ENCODE measurements at places on chromosomes 6 and 20. TPM values are rescaled to one million over a fixed set of nuclear protein-coding genes. Genes with fewer than 3 reads are reported as not detected.

The PTCRA gene
- not detected for total RNA-seq

- H3K27ac ChIP-seq, result no peak overlapping the region
- H3K4me3 ChIP-seq, result no peak overlapping the region
- no peak for DNase-seq
Measured at GRCh38 chr6:1839361-1839760, 229.6 kb downstream of the FOXC1 start.

The TBX18 gene
- not detected for total RNA-seq

DNA sequence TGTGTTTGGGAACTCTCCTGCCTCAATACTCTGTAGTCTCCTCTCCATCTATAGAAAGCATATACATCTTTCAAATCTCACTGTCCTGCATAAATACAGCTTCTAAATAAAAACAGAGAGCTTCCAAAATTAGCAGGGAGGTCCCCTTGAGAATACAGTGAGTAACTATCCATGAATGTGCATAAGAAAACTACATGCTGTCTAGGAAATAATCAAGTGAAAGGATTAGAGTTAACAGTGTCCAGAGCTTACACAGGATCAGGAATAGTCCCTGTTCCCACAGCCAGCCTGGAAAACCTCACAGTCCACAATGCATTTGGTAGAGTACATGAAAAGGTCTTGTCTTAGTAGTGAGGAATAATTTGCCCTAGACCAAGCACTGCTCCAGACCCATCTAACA, 123.0 kb upstream of the POU3F2 start:
- peaks cover 26% of the 10 kb centered on the region for H3K4me1 ChIP-seq
- no peaks in the 10 kb centered on the region for H3K27me3 ChIP-seq
- no peak for DNase-seq
- peaks cover 3% of the 10 kb centered on the region for H3K36me3 ChIP-seq

DNA sequence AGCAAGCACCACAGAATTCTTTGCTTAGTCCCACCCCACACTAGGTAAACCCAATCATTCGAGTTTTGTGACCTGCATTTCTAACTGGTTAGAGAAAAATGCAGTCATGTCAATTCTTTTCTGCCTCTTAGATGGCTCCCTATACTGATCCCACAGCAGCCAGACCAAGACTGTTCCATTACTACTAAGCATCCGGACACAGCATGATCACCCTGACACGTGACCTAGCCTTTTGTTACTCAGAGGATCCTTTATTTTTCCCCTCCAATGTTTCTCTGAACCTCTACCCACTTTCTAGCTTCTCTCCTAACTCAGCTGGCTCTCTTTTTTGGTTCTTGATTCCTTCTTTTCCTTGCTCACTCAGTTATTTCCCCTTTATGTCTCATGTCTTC, 87.9 kb downstream of the PDE10A start:
- no peaks in the 10 kb centered on the region for H3K27me3 ChIP-seq
- H3K4me3 ChIP-seq, result no peak overlapping the region
- peaks cover 3% of the 10 kb centered on the region for H3K4me1 ChIP-seq
- H3K27ac ChIP-seq, result no peak overlapping the region

The SIRPD gene
- total RNA-seq, result not detected

The GUCA1A gene
- 10.9 TPM for total RNA-seq

GRCh38 chr6:33683576-33684427, 27.7 kb downstream of the UQCC2 start:
- H3K4me3 ChIP-seq, result no peak overlapping the region
- H3K36me3 ChIP-seq, result peaks cover 55% of the 10 kb centered on the region
- H3K4me1 ChIP-seq, result no peaks in the 10 kb centered on the region
- H3K27me3 ChIP-seq, result no peaks in the 10 kb centered on the region
- H3K27ac ChIP-seq, result no peak overlapping the region

The R3HDML gene
- total RNA-seq, result not detected

DNA sequence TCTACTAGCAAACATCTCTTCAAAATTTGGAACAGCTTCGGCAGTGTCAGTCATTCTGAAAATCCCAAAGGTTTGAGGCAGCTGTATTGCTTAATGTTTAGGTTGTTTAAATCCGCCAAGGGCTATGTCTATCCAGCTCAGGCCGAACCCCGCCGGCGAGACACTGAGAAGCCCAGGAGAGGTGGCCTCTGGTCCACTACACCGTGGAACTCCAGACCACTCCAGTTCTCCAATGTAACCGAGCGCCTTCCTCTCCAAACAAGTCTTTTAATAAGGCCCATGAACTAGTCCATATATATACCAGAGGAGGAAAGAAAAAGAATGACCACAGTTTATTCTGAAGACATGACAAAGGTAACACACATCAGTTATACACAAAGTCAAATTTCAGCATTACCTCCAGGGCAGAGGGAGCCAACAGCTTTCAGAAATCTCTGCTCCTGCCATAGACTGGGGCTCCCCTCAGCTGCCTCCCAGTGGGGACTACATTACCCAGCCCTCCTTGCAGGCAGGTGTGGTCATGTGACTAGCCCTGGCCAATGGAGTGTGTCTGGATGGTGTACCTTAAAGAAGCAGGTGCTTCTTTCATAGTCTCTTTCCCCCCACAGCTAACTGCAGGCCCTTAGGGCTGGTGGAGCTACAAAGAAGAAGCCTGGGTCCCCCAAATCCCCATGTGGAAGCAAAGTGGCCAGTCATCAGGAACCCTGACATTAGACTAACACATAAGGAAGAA, at the start of gene RAMACL:
Gene RAMACL, minus strand, starts transcription at position 255 of the 733 bp plus-strand sequence. Its CDS starts 201 bp downstream, at position 54.
- peak; percentile 65 for DNase-seq
- H3K27me3 ChIP-seq, result no peaks in the 10 kb centered on the region

- no peak overlapping the region for H3K4me3 ChIP-seq
- peaks cover 50% of the 10 kb centered on the region for H3K27me3 ChIP-seq
- H3K27ac ChIP-seq, result no peak overlapping the region
- no peak for DNase-seq
Measured at GRCh38 chr6:387293-387741, 4.2 kb upstream of the IRF4 start.

- no peak for DNase-seq
- H3K36me3 ChIP-seq, result 0 out of 2 replicates have a peak, but pooled peaks cover 1% of the 10 kb centered on the region
- H3K4me3 ChIP-seq, result no peak overlapping the region
- peaks cover 10% of the 10 kb centered on the region for H3K4me1 ChIP-seq
Measured at GRCh38 chr6:119466226-119466625, 116.7 kb upstream of the MAN1A1 start.

The HS3ST5 gene
- total RNA-seq, result 8.6 TPM

GRCh38 chr20:37758332-37758731, 64.5 kb downstream of the CTNNBL1 start:
- H3K4me1 ChIP-seq, result no peaks in the 10 kb centered on the region
- no peaks in the 10 kb centered on the region for H3K36me3 ChIP-seq
- peak; percentile 70 for DNase-seq
- no peak overlapping the region for H3K4me3 ChIP-seq
- H3K27me3 ChIP-seq, result no peaks in the 10 kb centered on the region

GRCh38 chr6:143443096-143443495, 7.4 kb downstream of the ADAT2 start:
- DNase-seq, result no peak
- peaks cover 10% of the 10 kb centered on the region for H3K4me1 ChIP-seq
- peaks cover 20% of the 10 kb centered on the region for H3K36me3 ChIP-seq
- H3K27me3 ChIP-seq, result no peaks in the 10 kb centered on the region
- peak overlapping the region; percentile 75 for H3K27ac ChIP-seq

GRCh38 chr6:164130151-164130550, 715.6 kb downstream of the QKI start:
- H3K4me3 ChIP-seq, result no peak overlapping the region
- no peak for DNase-seq
- H3K4me1 ChIP-seq, result peaks cover 2% of the 10 kb centered on the region

DNA sequence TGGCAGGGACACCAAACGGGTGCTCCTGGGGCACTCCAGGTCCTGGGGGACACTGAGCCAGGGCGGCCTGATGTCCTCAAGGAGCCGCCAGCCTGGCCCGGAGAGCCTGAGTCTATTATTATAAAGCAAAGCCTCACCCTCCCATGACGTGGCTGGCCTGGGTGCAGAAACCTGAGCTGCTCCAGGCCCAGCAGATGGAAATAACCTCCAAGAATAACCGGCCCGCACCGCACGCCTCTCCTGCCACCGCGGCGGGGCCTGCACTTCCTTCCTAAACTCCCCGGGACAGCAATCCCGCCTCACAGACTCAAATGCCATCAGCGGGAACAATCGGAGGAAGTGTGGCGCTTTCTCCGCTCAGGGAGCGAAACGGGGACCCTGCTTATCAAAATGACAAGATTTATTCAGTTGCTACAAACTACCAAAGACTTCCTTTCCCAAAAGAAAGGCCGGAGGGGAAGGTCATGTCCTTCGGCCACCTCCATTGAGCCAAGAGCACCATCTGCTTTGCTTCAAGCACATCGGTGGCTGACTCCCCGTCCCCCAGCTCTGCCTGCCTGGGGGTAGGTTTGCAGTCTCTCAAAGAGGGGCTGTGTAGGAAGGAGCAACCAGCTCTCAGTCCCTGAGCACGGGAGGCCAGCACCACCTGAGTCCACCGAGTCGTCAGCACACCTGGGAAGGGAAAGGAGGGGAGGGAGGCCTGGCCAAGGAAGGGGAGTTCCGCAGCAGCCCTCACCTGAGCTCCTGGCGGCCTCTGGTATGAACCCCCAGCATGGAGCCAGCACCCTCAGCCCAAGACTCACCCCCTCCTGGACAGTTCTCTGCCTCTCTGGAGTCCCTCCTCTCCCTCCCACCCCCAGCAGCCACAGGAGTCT, 78.6 kb upstream of the QKI start:
- H3K27me3 ChIP-seq, result peaks cover 39% of the 10 kb centered on the region
- H3K36me3 ChIP-seq, result no peaks in the 10 kb centered on the region
- H3K4me1 ChIP-seq, result peaks cover 27% of the 10 kb centered on the region
- peak overlapping the region; percentile 45 for H3K4me3 ChIP-seq
- no peak overlapping the region for H3K27ac ChIP-seq

- H3K27ac ChIP-seq, result peak overlapping the region; percentile 96
- DNase-seq, result peak; percentile 49
- peak overlapping the region; percentile 88 for H3K4me3 ChIP-seq
- H3K4me1 ChIP-seq, result peaks cover 29% of the 10 kb centered on the region
- no peaks in the 10 kb centered on the region for H3K27me3 ChIP-seq
- peaks cover 16% of the 10 kb centered on the region for H3K36me3 ChIP-seq
Measured at GRCh38 chr6:27472182-27472616, 706 bp downstream of the ZNF184 start.

- DNase-seq, result no peak
- H3K36me3 ChIP-seq, result no peaks in the 10 kb centered on the region
- peaks cover 22% of the 10 kb centered on the region for H3K4me1 ChIP-seq
Measured at GRCh38 chr6:75089151-75089897, 116.5 kb downstream of the COL12A1 start.

GRCh38 chr6:134863763-134864510, 86.0 kb downstream of the ALDH8A1 start:
- H3K36me3 ChIP-seq, result no peaks in the 10 kb centered on the region
- no peaks in the 10 kb centered on the region for H3K27me3 ChIP-seq
- H3K4me3 ChIP-seq, result no peak overlapping the region
- H3K4me1 ChIP-seq, result no peaks in the 10 kb centered on the region
- no peak overlapping the region for H3K27ac ChIP-seq

DNA sequence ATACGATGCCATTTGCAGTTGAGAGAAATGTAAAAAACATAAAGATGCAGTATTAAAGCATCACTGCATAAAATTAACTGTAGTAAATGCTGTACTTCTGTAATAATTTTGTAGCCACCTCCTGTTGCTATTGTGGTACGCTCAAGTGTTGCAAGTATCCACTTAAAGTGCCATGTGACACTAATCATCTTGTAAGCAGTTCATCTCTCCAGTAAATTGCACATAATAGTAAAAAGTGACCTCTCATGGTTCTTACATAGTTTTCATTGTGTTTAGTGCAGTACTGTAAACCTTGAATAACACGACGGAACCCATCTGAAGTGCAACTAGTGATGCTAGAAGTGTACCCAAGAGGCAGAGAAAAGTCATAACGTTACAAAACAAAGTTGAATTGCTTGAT, 190.1 kb upstream of the VGLL2 start:
- H3K4me3 ChIP-seq, result no peak overlapping the region
- peaks cover 2% of the 10 kb centered on the region for H3K27me3 ChIP-seq
- DNase-seq, result no peak
- no peaks in the 10 kb centered on the region for H3K36me3 ChIP-seq

The HDGFL1 gene
- not detected for total RNA-seq

The RHAG gene
- 0.60 TPM for total RNA-seq

DNA sequence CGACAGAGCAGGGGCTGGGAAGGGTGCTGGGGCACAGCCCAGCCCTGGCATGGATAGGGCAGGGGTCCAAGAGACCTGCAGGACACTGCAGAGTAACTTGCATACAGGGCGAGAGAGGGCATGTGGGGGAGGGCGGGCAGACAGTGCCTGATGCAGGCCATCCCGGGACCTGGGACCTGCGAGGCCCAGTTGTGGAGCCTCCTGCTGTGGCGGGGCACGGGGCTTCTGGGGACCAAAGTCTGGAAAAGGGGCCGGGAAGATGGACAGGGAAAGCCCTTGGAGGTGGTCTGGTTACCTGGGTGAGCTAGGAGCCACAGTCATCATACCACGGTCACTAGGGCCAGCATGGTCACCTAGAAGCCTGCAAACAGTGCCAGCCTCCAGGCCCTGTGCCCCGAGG, 412 bp upstream of the TUBB1 start:
- H3K36me3 ChIP-seq, result peaks cover 10% of the 10 kb centered on the region
- H3K4me3 ChIP-seq, result no peak overlapping the region
- peaks cover 3% of the 10 kb centered on the region for H3K4me1 ChIP-seq
- no peak for DNase-seq

- H3K27me3 ChIP-seq, result no peaks in the 10 kb centered on the region
- peaks cover 78% of the 10 kb centered on the region for H3K4me1 ChIP-seq
- peaks cover 7% of the 10 kb centered on the region for H3K36me3 ChIP-seq
- peak overlapping the region; percentile 20 for H3K4me3 ChIP-seq
Measured at GRCh38 chr6:143689852-143690251, 12.1 kb downstream of the PHACTR2 start.

- no peak for DNase-seq
- no peaks in the 10 kb centered on the region for H3K36me3 ChIP-seq
- H3K27me3 ChIP-seq, result no peaks in the 10 kb centered on the region
- no peak overlapping the region for H3K27ac ChIP-seq
Measured at GRCh38 chr6:90719321-90720195, 132.7 kb upstream of the MAP3K7 start.

- DNase-seq, result no peak
- H3K27me3 ChIP-seq, result no peaks in the 10 kb centered on the region
- H3K27ac ChIP-seq, result no peak overlapping the region
- H3K4me1 ChIP-seq, result no peaks in the 10 kb centered on the region
- no peak overlapping the region for H3K4me3 ChIP-seq
Measured at GRCh38 chr6:169047345-169047744, 206.3 kb downstream of the THBS2 start.

The CALHM4 gene
- total RNA-seq, result not detected

The RNF114 gene
- total RNA-seq, result 86.6 TPM

- H3K4me3 ChIP-seq, result no peak overlapping the region
- no peak overlapping the region for H3K27ac ChIP-seq
- no peak for DNase-seq
- H3K27me3 ChIP-seq, result no peaks in the 10 kb centered on the region
Measured at GRCh38 chr6:34705241-34705640, 8.7 kb upstream of the ILRUN start.
